ENCODE measurements at places on chromosomes 13 and 19. TPM values are rescaled to one million over a fixed set of nuclear protein-coding genes. Genes with fewer than 3 reads are reported as not detected.
A peak's percentile ranks its signal among the peaks of the same experiment; 100 is the strongest.

DNA sequence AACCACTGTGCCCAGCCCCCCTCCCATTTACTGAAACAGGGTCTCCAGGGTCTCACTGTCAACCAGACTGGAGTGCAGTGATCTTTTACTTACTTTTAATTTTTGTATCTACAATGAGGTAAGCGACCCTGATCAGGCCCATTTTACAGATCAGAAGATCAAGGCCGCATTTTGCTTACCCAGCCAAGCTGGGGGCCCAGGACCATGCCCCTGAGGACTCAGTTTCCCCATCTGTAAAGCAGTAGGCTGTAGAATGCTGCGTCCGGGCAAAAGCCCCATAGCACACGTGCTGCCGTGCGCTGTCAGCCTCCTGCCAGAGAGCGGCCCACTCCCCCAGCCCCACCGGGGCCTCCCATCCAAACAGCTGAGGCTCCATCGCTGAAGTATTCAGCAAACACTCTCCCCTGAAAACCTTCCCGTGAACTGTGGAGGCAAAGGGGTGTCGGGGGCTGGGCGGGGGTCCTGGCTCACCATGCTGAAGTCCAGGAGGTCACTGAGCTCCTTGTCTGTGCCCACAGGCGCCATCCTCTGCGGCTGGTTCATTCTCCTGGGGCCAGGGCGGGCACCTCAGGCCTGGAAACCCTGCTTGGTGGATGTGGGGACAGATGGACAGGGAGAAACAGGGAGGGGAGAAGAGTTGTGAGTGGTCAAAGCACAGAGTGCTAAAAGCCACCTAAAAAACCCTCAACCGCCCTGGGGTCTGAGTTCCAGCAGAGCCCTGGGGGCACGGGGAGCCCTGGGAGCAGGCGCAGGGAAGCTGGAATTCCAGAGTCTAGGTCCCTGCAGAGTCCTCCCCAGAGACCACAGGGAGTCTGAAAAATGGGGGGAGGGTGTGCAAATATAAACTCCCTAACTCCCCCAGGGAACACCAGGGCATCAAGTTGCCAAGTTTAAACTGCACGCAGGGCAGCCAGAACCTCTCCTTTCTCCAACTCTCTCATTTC lies 2.4 kb downstream of the TCF3 start:
- no peaks in the 10 kb centered on the region for H3K27me3 ChIP-seq
- peak overlapping the region; percentile 94 for H3K4me3 ChIP-seq
- H3K4me1 ChIP-seq = peaks cover 17% of the 10 kb centered on the region

DNA sequence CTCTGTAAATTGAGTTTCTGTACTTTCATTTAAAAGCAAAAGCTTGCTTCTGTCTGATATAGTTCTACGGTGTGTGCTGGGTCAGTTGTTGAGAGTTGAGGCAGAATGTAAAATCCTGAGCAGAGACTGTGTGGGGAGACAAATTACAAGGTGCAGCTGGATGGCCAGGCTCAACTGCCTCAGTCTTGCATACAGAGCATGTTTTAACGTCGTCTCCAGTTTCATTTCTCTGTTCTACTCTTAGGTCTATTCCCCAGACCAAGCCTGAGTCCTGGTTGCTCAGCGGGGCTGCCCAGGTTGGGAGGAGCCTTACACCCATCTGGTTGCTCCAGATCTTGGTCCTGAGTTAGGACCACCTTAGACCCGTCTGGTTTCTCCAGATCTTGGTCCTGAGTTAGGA lies 54.4 kb upstream of the MEDAG start:
- no peak overlapping the region for H3K27ac ChIP-seq
- H3K4me1 ChIP-seq = peaks cover 9% of the 10 kb centered on the region

- no peaks in the 10 kb centered on the region for H3K27me3 ChIP-seq
- no peak for DNase-seq
- H3K4me1 ChIP-seq = no peaks in the 10 kb centered on the region
- no peaks in the 10 kb centered on the region for H3K36me3 ChIP-seq
- H3K4me3 ChIP-seq = no peak overlapping the region
- no peak overlapping the region for H3K27ac ChIP-seq
Observed at GRCh38 chr13:93753639-93754038, 527.0 kb downstream of the GPC6 start.

The LRRC63 gene
- total RNA-seq = 0.26 TPM

DNA sequence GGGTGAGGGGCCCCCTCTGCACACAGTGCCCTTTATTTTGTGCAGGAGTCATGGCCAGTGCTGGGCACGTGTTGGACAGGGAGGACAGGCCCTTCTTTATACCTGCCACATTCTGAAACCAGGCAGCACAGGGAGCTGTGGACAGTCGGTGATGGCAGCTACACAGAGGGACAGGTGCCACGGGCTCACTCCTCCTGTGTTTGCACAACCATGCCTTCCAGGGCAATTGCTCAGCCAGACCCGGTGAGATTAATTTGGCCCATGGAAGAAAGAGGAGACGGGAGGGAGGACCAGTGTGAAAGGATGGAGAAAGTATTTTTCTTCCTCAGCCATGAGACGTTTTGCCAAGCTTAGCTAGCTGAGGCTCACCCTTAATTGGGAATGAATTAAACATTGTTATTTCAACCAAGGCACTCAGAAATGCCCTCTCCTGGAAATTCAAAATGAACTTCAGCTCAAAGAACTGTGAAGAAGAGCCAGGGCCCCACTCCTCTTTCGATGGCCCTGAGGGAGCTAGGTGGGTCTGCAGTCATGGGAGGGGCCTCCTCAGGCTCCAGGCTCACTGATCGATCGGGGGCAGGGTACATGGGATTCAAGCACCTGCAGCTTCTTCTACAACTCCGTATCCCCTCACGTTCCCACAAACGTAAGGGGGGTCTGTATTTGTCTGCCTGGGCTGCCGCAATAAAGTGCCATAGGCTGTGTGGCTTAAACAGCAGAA lies 41.2 kb downstream of the SHISA2 start:
- no peaks in the 10 kb centered on the region for H3K27me3 ChIP-seq
- H3K4me3 ChIP-seq = no peak overlapping the region
- H3K27ac ChIP-seq = no peak overlapping the region
- no peaks in the 10 kb centered on the region for H3K36me3 ChIP-seq
- peaks cover 16% of the 10 kb centered on the region for H3K4me1 ChIP-seq

The NAPSA gene
- 18.0 TPM for total RNA-seq

The PODNL1 gene
- not detected for total RNA-seq

DNA sequence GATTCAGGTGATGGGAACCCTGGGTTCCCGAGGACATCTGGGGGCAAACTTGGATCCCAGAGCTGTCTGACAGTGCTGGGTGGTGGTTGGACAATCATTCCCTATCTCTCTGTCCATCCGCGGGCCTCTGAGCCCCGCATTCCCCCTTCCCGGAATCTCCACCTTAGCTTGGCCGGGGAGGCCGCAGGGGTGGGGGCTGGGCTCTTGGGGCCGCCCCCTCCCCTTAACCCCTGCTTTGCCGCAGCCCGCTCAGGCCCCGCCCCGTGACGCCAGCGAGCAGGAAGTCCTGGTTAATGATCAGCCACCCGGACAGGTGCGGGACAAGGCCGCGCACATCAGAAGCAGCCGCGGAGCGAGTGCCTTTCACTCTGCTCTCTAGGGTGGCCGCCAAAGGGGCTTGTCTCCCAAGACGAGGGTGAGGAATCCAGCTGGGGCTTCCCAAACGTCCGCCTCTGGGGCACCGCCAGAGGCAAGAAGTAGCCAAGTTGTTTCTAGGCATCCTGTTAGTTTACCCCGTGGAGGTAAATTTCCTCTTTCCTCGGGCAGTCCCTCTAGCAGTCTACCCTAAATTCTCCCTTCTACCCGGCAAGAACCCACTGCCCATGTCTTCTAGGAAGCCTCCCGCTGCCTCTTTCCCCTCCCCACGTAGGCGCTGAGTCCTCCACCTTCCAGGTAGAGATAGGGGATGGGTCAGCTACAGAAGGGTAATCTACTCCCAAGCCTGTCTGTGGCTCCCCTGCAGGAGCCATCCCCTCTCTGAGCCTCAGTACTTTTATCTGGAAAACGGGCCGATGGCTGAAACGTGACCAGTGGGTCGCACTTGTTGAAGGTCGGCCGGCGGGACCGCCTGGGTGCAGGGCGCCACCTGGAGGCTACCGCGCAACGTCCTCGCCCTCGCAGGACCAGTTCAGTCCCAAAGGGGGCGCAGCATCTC lies 3.0 kb downstream of the IRF2BP1 start:
- peaks cover 29% of the 10 kb centered on the region for H3K4me1 ChIP-seq

GRCh38 chr19:43532571-43532961 lies 422 bp upstream of the ZNF575 start:
- peaks cover 23% of the 10 kb centered on the region for H3K4me1 ChIP-seq
- H3K36me3 ChIP-seq = peaks cover 8% of the 10 kb centered on the region
- no peaks in the 10 kb centered on the region for H3K27me3 ChIP-seq
- peak overlapping the region; percentile 83 for H3K4me3 ChIP-seq
- no peak for DNase-seq

- H3K27ac ChIP-seq = no peak overlapping the region
- DNase-seq = no peak
- no peaks in the 10 kb centered on the region for H3K36me3 ChIP-seq
- H3K27me3 ChIP-seq = no peaks in the 10 kb centered on the region
- H3K4me3 ChIP-seq = no peak overlapping the region
Observed at GRCh38 chr13:65499256-65499655, 1730.9 kb downstream of the PCDH9 start.

GRCh38 chr13:67071918-67072598 lies 158.1 kb downstream of the PCDH9 start:
- H3K4me3 ChIP-seq = no peak overlapping the region
- no peaks in the 10 kb centered on the region for H3K4me1 ChIP-seq

- H3K27me3 ChIP-seq = no peaks in the 10 kb centered on the region
- H3K4me1 ChIP-seq = no peaks in the 10 kb centered on the region
- no peak overlapping the region for H3K4me3 ChIP-seq
- DNase-seq = no peak
- peaks cover 2% of the 10 kb centered on the region for H3K36me3 ChIP-seq
Observed at GRCh38 chr19:14764401-14764800, 14.0 kb downstream of the ADGRE2 start.

The USE1 gene
- total RNA-seq = 29.8 TPM

The FGF21 gene
- not detected for total RNA-seq

All from activated CD4-positive, alpha-beta T cell treated with anti-CD3 and anti-CD28 coated beads, Interleukin-2, amount 10 ng/mL, durations not matched to agents 24 days and 14 days (primary cell).